ENCODE measurements at places on chromosomes 1 and 21.

DNA sequence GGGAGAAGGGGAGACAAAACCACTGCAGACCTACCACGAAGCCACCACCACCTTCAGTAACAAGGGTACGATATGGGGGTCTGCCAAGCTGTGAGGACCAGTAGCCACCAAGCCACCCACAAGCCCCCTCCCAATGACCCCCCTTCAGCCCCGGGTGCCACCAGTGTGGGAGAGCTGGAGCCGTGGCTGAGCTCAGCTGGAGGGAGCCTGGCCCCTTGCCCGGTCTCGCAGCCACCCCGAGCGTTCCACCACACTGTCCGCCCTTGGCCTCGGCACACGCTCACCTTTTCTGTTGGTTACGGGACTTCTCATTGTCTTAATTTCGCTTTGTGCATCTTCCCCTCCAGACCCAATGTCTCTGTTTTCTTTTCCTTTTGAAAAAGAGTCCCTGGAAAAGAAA lies 26.4 kb upstream of the CNTN2 start:
- DNase-seq, result no peak

DNA sequence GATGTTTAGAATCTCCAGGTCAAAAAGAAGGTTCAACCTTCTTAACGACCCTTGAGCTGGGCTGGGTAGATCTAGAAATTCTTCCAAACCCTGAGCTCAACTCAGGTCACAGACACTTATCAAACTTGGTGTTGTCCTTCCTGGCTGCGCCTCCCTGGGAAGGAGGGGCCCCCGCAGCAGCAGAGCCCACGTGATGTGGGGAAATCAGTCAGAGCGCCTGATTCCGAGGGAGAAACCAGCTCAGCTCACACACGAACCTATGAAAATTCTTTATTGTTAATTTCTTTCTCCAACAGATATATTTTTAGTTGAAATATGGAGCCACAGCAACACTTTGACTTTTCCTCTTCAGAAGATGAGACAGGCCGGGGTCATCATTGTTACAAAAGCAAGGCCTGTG lies 24.3 kb upstream of the CLSTN1 start:
- no peak for DNase-seq

GRCh38 chr1:165671526-165671925 lies 26.8 kb downstream of the ALDH9A1 start:
- DNase-seq, result no peak

GRCh38 chr1:48480504-48480903 lies 8.5 kb upstream of the SPATA6 start:
- DNase-seq, result no peak

GRCh38 chr1:171814692-171815091 lies 26.6 kb upstream of the DNM3 start:
- no peak for DNase-seq
